ENCODE measurements at places on chromosomes 1 and 21.

DNA sequence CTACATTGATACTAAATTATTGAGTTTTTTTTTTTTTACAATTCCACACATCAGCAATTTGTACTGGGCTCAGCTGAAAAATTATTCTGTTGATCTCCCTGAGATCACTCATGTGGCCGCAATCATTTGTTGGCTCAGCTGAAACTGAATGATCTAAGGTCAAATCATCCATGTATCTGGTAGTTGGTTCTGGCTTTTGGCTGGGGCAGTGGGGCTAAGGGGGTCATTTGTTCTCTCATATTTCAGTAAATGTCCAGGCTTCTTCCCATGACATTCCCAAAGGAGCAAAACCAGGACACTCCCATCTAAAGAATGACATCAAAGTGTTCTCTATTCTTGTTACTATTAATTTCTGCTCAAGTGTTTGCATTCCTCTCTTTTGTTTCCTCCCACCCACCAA, 806.7 kb upstream of the ADGRL2 start:
- DNase-seq = no peak

DNA sequence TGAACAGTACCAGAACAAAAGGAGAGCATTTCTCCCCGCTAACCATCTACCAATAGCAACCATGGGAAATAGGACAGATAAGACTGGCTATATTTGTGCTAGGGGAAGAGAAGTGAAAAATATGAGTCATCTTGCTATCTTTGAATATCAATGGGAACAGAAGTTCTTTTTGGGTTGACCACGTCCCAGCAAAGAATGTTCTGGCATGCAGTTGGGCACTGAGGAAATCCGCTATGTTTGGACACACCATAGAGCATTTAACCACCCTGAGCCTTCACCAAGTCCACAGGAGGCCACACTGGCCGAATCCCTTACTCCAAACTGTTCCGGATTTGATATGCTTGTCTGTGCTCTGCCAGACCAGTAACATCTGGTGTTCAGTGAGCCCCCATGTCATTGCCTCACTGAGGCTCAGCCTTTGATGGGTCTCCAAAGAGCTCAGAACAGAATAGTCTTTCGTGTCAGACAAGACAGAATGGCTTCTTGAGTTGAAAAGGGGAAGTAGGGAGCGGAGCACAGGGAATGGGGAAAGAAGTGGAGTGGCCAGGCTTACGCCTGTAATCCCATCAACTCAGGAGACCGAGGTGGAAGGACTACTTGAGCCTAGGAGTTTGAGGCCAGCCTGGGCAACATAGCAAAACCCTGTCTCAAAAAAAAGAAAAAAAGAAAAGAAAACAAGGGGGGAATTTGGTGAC, 81.4 kb downstream of the SMYD2 start:
- DNase-seq = no peak

DNA sequence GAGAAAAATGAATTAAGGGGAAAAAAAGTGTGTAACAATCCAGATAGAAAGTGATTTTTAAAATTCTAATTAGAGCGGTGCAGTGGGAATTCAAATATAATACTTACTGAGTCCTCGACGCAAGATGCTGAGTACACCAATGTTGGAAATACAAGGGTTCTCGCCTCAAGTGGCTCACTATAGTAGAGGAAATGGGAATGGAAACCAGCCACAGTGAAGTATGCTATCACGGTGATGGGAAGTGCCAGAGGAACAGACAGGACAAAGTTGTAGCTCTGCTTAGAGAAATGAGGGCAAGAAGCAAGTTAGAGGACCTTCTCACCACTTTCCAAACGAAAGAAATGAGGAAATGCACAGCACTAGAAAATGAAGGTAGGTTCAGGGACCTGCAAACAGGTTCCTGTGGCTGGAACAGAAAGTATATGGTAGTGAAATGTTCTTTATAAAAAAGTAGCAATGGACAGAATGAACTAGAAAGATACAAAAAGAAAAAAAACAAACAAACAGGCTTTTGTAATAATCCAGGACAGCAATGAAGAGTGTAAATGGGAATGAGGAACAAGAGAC, 13.5 kb downstream of the EGLN1 start:
- DNase-seq = no peak

GRCh38 chr1:231808990-231809389, 182.4 kb downstream of the DISC1 start:
- DNase-seq = no peak

- DNase-seq = no peak
Observed at GRCh38 chr21:14414932-14415508, 32.1 kb upstream of the HSPA13 start.

Measured in NCI-H1436 treated with DMSO at 0.1 percent for 48 hours (cell line).